ENCODE measurements at places on chromosomes 7 and 10. TPM values are rescaled to one million over a fixed set of nuclear protein-coding genes. Genes with fewer than 3 reads are reported as not detected.
A peak's percentile ranks its signal among the peaks of the same experiment; 100 is the strongest.

DNA sequence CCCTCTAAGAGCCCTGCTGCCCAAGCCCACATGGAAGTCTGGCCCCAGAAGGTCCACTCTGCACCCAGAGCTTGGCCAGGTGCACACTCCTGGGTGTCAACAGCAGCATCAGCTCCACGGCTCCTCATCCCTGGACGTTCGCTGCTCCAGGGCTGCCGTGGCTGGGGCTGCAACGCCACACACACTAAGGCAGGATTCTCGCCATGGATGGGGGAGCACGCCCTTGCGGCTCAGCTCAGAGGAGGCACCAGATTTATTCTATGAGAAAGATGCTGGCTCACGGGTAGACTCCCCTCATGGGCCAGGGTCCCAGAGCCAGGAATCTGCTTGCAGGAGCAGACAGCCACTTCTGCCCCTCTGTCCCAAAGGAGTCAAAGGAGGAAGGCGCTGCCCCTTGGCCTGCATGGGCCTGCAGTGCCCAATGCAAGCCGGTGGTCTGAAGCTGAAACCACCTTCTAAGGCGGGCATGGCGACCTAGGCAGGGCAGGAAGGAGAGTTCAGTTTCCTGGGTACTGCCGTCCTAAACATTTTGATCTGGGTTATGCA, 42.1 kb downstream of the CFAP46 start:
- peak; percentile 52 for DNase-seq

- DNase-seq, result no peak
Observed at GRCh38 chr7:48183370-48183743, 12.1 kb downstream of the ABCA13 start.

GRCh38 chr10:112409755-112410154, 35.8 kb downstream of the ACSL5 start:
- no peak for DNase-seq

Gene SKAP2
- total RNA-seq, result 19.5 TPM

Gene PRSS37
- not detected for total RNA-seq

DNA sequence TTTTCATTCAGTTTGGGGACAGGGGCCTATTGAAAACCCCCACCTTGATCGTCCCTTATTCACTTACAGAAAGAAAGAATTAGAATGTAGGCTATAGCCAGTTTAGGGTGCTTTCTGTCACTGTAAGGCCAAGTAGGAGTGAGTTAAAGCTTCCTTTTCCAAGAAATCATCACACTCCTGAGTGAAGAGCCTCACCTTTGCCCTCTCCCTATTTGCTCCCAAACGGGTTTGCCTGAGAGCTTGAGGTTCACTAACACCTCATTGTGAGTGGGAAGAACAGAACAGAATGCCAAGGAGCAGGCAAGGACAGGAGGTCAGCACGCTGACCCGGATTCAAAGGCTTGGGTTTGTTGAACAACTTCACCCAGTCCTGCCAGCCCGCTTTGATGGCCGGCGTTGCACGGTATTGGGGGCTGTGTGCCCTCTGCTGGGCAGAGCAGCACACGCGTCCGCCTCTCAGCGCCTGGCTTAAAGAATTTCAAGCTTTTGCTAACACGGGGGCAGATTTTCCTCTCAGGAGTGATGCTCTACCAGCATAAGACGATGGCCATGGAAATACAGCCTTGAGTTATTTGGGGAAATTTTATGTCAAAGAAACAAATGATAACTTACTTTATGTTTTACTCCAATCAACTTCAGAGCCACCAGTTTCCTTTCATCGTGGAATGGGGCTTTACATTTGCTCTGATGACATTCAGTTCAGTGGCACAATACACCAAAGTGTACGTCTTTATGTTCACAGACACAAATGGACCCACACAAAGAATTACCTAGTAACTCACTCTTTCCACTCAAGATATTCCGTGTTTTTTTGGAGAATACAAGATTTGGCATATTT, 470.0 kb downstream of the SUGCT start:
- peak; percentile 34 for DNase-seq

DNA sequence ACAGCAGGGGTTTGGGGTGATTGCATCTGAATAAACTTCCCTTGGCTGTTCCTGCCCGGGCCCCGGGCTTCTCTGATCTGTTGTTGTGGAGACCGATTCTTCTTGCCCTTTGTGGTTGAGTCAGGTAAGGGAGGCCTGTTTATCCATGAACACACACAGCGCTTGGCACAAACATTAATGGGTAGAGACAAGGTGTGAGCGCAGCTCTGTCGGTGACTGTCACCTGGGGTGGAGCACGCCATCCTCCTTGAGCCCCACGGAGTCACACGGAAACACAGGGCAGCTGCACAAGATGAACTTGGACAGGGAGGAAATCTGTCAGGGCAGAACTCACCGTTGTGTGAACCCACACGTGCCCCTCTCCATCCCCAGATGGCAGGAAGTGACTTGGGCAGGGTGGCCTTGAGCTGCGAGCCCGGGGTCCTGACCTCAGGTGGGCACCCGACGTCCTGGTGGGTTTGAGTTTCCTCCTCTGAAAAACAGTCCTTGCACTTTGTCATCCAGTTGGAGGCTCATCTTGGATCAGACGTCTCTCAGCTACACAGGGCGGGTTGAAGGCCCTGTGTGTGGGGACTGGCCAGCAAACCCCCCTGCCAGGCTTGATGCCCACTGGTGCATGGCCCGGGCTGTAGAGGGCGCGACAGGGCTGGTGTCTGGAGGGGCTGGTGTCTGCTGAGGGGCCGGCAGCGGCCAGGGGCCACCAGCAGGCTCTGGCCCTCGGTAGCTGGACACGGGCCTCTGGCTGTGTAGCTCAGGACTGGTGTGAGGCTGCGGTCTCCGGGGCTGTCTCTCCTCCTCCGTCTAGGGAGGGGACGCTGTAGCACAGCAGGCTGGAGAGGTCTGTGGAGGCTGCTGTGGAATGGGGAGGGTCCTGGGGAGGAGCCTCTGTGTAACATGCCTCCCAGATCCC, 24.2 kb upstream of the SHH start:
- peak; percentile 69 for DNase-seq

DNA sequence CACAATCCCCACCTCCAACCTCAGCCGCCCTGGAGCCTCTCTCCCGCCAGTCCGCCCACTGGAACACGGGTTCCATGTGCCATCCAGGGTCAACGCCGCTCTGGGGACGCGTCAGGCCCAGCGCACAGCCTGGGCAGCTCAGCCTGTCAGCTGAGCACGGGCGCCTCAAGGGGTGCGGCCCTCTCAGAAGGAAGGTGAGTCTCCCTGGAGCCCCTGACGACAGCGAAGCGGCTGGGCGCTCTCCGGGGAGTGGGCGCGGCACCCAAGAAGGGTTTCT, 1.2 kb upstream of the SLC18A3 start:
- DNase-seq, result peak; percentile 80

GRCh38 chr10:99966306-99966705, 43.4 kb downstream of the DNMBP start:
- DNase-seq, result peak; percentile 91

Gene MBL2
- under 0.01 TPM for total RNA-seq

- no peak for DNase-seq
Observed at GRCh38 chr7:24948739-24949138, 31.2 kb downstream of the OSBPL3 start.

GRCh38 chr7:68564306-68565135, 1033.8 kb upstream of the AUTS2 start:
- no peak for DNase-seq

DNA sequence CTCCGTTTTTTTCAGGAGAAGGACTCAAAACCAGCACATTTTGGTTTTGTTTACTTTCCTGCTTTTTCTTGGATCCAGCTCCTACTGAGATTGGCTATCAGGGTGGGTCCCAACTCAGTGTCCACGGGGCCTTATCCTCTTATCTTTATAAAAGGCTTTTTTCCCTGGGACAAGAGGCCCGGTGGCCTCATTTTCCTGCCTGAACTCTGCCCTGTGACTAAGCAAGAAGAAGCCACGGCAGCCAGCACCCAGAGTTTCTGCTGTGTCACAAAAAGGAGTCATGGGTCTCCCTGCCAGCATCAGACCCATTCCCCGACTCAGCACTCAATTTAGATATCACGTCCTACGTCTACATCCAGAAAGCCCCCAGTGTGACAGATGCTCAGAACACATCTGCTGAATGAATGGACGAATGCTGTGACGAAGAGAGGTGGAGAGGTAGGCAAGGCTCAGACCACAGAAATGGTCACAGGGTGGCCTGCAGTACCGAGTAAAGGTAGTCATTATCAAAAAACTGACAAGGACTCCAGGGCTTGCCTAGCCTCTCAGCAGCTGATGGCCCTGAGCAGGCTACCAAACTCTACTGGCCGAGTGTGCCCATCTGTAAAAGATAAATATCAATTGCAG, 16.7 kb downstream of the DLG5 start:
- peak; percentile 92 for DNase-seq

- no peak for DNase-seq
Observed at GRCh38 chr7:150406312-150406566, 27.1 kb downstream of the ZNF775 start.

GRCh38 chr7:75866489-75867389, 12.1 kb upstream of the RHBDD2 start:
- DNase-seq, result peak; percentile 86

DNA sequence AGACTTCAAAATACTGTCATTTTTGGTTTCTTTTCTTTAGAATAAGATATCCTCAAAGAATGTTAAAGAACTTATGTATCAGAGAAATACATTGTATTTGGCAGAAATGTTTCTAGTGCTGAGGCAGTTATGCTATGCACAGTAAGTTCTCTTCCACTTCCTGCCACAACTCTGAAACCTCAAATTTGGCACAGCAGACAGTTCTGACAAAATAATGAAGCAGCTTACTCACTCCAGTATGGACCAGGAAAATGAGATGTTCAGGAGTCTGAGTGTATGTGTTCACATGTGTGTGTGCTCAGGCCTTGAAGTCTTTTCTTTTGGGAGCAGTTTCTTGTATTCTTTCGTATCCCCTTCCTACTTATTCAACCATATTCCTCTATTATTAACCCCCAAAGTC, 197.0 kb upstream of the AGK start:
- DNase-seq, result peak; percentile 53

Gene SLC29A4
- total RNA-seq, result 1.1 TPM

Gene TMEM140
- 13.8 TPM for total RNA-seq

Gene TRPV6
- not detected for total RNA-seq

Gene MYPN
- 1.8 TPM for total RNA-seq

Gene FFAR4
- not detected for total RNA-seq

- peak; percentile 87 for DNase-seq
Observed at GRCh38 chr7:155489862-155490696, 32.1 kb downstream of the EN2 start.

DNA sequence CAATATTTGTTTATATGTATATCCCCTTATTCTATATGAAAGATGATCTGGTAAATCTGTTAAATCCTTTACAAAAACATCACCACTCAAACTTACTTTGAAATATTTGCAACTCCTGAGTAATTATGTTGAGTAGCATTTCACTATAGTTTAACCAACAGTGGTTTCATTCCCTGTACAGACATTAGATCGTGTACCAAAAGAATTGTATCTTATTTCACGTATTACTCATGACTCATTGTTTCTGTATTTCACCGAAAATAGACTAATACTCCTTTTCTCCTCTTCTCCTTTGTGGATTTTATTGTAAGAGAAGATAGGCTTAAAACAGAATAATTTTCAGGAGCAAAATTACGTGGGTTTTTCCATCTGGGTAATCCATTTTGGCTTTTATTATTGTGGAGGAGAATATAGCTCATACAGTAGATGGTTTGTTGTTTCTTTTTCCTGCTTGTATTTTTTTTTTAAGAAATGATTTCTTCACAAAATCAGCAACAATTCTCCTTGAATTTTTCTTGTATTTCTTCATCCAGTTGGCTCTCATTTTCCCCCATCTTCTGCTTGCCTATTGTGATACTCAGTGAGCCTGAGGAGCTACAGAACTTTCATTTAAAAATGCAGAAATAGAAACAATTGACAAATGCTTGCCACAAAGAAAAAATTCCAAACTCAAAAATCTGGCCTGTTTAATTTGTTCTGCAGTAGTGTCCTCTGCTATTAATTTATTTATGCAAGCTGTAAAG, 90.6 kb upstream of the OIT3 start:
- DNase-seq, result peak; percentile 18

DNA sequence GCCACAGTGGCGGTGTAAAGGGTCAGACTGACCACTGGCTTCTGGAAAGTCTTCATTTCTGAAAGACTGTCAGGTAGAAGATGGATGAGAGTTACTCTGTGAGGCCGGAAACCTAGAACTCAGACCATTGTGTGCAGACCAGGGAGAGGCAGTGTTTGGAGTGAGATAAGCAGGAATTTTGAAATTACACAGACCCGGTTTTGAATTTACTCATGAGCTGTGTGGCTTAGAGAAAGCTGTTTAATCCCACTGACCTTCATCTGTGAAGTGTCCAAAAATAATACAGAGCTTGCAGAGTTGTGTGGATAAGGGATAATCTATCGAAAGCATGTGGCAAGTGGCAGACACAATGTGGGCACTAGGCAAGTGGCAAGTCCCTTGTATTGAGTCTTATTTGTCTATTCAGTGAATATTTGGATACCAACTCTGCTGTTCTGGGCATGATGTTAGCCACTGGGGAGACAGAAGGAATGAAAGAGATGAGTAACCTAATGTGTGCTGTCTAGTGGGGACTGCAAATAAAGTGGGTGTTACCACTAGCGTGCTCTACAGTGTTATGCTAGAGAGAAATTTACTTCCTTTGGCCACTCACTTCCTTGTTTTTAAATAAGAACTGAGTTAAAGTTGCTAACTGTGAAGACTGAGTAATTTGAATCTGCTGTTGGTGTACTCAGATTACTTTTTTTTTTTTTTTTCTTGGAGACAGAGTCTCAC, 69.4 kb downstream of the KIAA1217 start:
- DNase-seq, result no peak

Gene FGFR2
- 13.8 TPM for total RNA-seq

DNA sequence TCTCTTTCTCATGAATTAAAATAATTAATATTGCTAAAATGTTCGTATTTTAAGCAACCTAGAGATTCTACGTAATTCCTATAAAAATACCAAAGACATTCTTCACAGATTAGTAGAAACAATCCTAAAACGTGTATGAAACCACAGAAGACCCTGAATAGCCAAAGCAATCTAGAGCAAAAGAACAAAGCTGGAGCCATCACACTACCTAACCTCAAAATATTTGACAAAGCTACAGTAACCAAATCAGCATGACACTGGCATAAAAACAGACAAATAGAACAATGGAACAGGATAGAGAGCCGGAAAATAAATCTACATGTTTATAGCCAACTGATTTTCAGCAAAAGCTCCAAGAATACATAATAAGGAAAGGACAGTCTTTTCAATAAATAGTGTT, 105.5 kb upstream of the PTN start:
- DNase-seq, result no peak

- no peak for DNase-seq
Observed at GRCh38 chr10:123000155-123000554, 8.4 kb downstream of the IKZF5 start.

DNA sequence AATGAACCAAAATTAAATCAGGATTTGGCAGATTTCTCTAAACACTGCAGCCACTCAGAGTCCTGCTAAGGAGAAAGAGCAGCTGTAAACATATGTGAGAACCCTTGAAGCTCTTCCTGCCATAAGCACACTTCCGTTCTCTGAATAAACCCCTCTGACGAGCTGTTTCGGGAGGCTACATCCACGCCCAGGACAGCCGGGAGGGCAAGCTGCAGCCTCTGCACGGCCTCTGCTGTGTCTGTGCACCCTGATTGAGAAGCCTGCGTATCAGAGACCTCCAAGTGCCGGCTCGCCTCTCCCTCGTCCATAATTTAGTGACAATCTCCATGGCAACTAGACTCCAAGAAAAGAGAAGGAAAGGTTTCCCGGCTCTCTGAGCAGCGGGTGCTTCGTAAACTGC, 114.4 kb downstream of the PTPRN2 start:
- no peak for DNase-seq

GRCh38 chr10:49288341-49289065, 10.5 kb upstream of the C10orf71 start:
- no peak for DNase-seq

- DNase-seq, result peak; percentile 81
Observed at GRCh38 chr7:157643525-157643970, 306.7 kb downstream of the DNAJB6 start.

Data from osteoblast (primary cell).